Stimulated activated CD4-positive, alpha-beta T cell treated with anti-CD3 and anti-CD28 coated beads, Interleukin-4, amount 100 ng/mL, for 4 hours (primary cell): ENCODE measurements at places on chromosomes 1 and 21.

DNA sequence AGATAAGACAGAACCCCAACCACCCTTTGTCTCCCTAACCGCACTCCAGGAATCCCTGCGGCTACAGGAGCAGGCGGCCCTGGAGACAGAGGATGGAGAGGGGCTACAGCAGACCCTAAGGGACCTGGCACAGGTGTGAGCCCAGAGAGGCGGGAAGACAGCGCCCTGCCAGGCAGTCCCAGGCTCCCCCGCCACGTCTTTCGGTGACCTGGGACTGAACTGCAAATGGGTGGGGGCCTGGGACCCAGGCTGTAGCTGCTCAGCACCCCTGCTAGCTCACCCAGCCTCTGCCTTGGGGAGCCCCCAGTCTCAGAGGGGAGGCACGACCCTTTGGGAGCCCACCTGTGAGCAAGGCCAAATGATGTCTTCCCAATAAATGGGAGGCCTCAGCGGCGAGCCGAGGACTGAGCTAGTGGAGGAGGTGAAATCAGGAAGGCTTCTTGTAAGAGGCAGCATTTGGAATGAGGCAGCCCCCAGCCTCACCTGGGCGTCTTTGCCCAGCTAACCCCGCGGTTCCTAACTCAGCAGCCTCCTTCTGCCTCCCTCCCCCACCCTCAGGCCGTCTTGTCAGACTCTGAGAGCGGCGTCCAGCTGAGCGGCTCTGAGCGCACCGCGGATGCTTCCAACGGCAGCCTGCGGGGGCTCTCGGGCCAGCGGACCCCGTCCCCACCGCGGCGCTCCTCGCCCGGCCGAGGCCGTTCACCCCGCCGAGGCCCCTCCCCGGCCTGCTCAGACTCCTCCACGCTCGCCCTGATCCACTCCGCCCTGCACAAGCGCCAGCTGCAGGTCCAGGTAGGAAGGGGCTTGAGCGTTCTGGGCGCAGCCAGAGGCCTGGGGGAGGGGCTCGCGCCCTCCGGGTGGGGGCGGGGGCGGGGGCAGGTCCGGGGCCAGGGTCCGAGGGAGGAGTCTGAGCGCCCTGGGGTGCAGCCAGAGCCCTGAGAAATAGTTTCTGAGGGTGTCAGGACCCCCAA is 16.9 kb downstream of the CROCC start:
- DNase-seq, result no peak

- DNase-seq, result no peak
Measured at GRCh38 chr1:97314685-97315084, 593.1 kb downstream of the PTBP2 start.

- no peak for DNase-seq
Measured at GRCh38 chr1:58971629-58972140, 187.8 kb upstream of the JUN start.

DNA sequence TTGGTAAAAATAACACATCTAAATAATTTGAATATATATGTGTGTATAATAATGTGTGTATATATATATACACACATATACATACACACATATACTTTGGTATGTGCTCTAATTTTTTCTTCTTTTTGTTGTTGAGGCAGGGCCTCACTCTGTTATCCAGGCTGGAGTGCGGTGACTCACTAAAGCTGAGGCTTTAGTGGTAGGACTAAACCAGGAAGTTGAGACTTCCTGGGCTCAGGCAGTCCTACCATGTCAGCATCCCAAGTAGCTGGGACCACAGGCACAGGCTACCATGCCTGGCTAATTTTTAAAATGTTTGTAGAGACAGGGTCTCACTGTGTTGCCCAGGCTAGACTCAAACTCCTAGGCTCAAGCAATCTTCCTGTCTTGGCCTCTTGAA is 46.7 kb upstream of the CXADR start:
- no peak for DNase-seq

GRCh38 chr1:40049725-40050124 is 9.2 kb downstream of the CAP1 start:
- peak; percentile 26 for DNase-seq

GRCh38 chr1:46134660-46135331 is 2.4 kb upstream of the PIK3R3 start:
- no peak for DNase-seq

DNA sequence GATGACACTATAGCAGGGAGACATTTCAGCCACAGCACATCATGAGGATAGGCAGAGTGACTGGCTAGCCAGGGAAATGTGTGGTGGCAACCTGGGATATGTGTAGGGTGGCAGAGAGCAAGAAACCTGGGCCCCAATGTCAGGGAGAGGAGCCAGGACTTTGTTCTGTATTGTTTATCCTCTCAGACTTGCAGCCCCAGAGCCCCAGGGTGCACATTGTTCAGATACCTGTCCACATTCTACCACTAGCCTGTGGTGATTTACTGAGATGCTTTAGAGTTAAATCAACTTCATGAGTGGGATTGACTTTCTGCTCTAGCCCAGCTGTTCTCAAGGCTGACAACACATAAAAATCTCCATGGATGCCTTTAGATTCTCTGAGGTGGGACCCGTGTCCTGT is 61.5 kb downstream of the MAB21L3 start:
- DNase-seq, result no peak

DNA sequence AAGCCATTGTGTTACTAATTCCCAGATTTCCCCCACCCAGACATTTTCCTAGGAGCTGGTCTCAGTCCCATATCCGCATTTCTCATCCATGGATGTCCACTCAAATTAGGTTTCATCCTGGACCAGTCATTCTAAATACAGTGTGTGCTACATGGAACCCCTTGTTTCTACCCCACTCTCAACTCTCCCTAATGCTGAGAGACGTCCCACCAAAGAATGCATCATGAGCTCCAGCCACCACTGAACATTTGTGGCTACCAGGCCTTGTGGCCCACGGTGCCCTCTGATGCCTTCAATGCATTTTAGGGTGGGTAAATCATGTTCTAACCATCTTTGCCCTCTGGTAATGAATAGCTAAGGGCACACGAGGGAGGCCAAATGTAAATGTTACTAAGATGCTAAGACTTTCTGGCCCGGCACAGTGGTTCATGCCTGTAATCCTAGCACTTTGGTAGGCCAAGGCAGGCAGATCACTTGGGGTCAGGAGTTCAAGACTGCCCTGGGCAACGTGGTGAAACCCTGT is 13.3 kb upstream of the RAB42 start:
- no peak for DNase-seq

DNA sequence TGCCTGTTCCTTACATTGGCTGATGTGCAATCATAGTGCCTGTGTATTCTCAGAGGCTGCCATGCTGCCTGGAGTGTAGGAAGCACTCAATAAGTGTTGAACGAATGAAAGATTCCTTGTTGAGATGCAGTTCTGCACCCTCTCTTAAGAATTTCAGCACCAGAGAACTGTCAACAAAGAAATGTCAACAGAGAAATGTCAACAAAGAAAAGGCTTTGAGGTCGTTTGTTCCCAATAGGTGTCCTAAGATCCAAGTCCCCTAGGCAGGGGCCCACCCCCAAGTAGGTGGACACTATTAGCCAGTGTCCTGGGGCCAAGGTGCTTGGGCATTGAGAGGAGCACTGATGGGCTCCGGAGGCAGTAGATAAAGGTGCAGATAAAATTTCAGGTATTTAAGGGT is 12.6 kb downstream of the KCND3 start:
- DNase-seq, result no peak
